ENCODE measurements at places on chromosomes 1 and 21.

- DNase-seq = no peak
Observed at GRCh38 chr1:96580920-96581319, 140.7 kb upstream of the PTBP2 start.

- DNase-seq = no peak
Observed at GRCh38 chr1:107590900-107591622, 373.9 kb downstream of the VAV3 start.

DNA sequence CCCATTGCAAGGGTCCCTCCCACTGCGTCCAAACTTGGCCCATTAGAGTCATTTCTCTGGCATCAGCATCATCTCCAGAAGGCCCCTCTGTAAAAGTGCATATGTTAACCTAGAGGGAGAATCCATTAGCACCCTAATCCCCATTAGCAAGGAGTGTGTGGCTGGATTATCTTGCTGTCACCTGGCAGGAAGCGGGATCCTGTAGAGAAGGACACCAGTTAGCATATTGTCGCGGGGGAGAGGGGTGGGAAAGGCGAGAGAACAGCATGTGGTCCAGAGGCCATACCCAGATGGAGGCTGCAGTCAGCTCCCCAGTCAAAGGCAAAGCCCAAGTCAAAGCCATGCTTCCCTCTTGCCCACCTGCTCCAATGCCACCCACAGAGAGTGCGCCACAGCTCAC lies 64.0 kb downstream of the OLIG1 start:
- no peak for DNase-seq

DNA sequence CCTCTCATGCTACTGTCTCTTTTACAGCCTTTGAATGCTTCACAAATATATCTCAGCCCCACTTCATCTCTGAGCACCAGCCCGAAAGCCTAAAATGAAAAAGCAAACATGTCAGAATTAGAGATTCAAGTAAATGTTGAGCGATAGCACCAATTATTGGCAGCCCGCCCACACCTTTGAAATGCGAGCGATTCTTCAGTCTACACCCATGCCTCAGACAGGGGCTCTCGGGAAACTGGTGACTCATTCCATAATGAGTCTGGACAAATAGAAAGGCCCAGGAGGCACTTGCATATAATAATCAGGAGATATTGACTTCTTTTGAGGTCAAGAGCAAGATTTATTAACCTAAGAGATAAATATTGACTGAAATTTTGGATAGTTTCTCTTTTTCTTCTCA lies 487.3 kb upstream of the PTBP2 start:
- DNase-seq = no peak

GRCh38 chr1:246734866-246735265 lies 10.7 kb downstream of the SCCPDH start:
- DNase-seq = no peak

GRCh38 chr1:242128951-242129502 lies 130.1 kb upstream of the MAP1LC3C start:
- no peak for DNase-seq

DNA sequence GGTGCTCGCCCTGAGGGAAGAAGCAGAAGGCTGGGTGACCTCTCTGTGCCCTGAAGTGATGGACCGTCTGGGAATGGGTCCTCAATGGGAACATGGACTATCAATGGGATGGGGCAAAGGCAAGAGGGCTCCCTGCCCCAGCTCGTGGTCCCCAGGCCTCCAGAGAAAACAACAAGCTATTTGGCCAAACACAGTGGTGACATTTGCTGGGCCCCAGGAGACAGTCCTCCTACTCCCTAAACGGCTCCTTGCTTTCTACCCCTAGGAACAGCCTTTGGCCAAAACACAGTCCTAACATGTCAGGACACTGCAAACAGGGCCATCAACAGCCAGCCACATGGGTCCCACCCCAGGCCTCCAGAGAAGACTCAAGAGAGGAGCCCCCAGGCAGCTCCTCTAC lies 102.8 kb downstream of the RAVER2 start:
- no peak for DNase-seq

DNA sequence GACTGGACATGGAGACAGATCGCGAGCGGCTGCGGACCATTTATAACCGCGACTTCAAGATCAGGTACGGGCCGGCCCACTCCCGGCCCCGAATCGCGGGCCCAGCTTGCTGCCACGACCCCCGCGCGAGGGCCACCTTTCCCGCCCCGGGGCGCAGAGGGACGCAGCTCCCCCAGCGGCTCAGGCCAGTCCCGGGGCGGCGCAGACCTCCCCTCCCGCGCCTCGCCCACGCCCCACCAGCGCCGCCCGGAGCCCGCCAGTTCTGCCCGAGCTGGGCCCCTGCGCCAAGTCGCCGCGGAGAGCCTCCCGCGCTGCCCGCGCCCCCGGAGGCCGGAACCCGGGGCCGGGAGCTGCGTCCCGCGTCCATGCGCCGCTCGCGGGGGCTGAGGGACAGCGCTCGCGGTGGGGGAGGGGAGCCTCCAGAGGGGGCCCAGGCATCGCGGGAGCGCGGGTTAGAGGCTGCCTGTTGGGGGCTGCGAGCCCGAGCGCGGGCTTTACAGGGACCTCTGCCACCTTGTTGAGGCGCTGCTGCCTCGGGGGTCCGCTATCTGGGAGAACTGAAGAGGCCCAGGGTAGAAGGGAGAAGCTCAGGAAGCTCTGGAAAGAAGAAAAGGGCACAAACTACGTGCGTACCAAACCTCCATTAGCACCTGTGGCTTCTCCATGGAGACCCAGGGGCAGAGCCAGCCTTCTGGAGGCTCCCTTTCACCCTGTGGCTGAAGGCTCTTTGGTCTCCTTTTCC lies 698 bp downstream of the MOV10 start:
- DNase-seq = peak; percentile 14

- DNase-seq = no peak
Observed at GRCh38 chr1:111045033-111045722, 81.5 kb upstream of the LRIF1 start.

- DNase-seq = no peak
Observed at GRCh38 chr1:27074175-27074780, 61.6 kb upstream of the TENT5B start.

GRCh38 chr1:14970115-14970798 lies 183.3 kb upstream of the TMEM51 start:
- no peak for DNase-seq

DNA sequence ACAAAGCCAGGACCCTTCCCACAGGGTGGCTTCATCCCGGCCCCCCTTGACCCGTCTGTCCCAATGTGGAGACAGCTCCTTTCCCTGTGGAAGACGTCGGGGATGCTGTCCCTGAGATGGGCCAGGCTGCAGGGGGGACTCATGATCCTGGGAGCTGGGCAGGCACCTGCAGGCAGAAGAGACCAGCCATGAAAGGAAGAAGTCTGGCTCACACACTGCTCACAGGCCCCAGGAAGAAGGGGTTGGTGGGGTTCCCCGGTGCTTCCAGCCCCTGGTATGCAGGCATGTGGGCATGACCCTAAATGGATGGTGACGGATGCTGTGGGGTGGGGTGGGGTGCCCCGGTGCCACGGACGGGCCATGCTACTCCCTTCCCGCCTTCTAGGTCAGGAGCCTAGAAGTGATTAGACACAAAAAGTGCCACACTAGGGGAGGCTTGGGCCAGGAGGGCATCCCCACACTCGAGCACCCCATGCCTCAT lies 8.3 kb downstream of the ACTRT2 start:
- no peak for DNase-seq

GRCh38 chr1:12275370-12275769 lies 45.5 kb downstream of the VPS13D start:
- DNase-seq = peak; percentile 35

DNA sequence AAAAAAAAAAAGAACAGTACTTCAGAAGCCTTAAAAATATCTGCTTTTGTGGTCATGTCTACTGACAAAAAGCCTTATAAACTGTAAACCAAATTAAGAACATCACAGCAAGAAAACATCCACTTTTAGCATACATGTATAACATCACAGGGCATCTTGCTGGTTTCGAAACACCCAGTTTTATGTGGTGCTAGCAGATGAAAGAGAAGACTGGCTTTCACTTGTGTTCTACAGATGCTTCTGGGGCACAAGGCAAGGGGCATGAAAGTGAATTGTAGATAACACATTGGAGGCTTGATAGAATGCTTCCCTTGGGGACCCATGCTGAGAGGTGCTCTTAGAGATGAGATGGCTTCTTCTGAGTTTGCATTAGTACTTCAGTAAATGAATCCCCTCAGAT lies 543.7 kb upstream of the PKN2 start:
- DNase-seq = no peak

DNA sequence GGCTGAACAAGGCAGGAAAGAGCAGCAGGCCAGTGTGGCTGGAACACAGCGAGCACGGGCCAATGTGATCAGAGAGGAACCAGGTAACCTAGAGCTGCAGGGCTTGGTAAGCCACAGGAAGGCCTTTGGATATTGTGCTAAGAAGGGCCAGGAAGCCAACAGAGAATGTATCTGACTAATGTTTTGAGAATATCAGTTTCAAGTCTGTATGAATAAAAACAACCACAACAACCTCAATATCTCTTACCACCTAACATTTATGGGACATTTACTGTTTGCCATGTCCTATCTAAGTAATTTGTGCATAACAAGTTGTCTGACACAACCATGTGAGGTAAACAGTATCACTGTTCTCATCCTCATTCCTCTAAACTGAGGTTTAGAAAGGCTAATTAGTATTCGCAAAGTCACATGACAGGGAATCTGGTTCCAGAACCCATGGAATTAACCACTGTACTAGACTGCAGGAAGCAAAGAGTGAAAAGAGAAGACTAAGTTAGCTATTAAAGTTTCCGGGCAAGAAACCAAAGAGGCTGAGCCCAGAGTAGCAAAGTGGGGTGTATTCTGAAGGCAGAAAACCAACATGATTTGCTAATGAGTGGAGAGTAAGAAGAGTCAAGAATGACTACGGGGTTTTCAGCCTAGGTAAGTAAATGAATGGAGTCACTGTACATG lies 38.9 kb downstream of the SPRTN start:
- DNase-seq = no peak

DNA sequence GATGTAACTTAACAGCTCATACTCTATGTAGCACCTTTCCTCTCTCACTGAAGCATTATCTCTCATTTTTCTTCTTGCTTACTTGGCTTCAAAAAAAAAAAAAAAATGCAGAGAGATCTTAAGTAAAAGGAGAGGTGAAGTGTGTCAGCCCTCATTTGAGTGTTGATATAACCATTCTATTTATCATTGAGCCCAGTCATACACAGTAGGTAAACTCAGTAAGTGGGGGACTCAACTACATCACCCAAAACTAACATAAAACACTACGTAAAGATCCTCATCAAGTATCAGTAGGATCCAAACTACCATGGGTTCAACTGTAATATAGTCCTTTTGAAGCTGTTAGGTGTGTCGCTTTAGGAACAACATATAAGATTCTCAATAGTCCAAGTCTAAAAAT lies 8.2 kb downstream of the PNRC2 start:
- no peak for DNase-seq

GRCh38 chr1:204705888-204706837 lies 20.6 kb upstream of the LRRN2 start:
- no peak for DNase-seq

GRCh38 chr21:29718081-29718815 lies 221.5 kb downstream of the GRIK1 start:
- DNase-seq = no peak

DNA sequence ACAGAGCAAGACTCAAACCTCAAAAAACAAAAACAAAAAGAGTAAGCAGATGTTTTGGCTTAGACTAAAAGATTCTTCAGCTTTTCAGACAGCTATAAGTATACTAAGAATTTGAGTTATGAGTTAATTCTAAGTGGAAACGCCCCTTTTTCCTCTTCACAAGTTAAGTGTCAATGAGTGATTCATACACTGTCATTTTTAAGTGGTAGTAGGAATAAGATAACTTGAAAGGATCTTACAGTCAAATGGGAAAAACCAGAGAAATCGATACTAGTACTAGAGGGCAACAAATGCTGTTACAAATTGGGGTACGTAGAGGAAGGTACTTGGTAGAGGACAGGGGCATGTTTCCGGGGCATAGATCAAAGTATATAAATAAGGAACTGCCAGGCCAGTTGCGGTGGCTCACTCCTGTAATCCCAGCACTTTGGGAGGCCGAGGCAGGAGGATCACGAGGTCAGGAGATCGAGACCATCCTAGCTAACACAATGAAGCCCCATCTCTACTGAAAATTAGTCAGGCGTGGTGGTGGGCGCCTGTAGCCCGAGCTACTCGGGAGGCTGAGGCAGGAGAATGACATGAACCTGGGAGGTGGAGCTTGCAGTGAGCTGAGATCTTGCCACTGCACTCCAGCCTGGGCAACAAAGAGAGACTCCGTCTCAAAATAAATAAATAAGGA lies 7.4 kb downstream of the H3-3A start:
- no peak for DNase-seq

DNA sequence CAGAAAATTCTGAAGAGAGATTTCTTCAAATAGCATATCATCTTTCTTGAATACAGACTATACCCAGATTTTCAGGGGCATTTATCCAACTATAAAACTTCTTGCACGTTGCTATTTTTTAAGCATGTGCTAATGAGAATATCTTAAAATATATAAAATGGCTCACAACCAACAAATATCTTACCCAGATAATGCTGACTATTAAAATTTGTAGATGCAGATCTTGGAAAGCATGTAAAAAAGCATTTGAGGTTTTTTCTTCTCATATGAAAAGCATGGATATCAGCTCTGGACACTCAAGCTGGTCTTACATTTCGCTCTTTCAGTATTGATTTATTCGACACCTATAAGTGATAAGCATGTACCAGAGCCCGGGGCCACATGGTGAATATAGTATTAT lies 1187.7 kb upstream of the ADGRL4 start:
- DNase-seq = no peak

DNA sequence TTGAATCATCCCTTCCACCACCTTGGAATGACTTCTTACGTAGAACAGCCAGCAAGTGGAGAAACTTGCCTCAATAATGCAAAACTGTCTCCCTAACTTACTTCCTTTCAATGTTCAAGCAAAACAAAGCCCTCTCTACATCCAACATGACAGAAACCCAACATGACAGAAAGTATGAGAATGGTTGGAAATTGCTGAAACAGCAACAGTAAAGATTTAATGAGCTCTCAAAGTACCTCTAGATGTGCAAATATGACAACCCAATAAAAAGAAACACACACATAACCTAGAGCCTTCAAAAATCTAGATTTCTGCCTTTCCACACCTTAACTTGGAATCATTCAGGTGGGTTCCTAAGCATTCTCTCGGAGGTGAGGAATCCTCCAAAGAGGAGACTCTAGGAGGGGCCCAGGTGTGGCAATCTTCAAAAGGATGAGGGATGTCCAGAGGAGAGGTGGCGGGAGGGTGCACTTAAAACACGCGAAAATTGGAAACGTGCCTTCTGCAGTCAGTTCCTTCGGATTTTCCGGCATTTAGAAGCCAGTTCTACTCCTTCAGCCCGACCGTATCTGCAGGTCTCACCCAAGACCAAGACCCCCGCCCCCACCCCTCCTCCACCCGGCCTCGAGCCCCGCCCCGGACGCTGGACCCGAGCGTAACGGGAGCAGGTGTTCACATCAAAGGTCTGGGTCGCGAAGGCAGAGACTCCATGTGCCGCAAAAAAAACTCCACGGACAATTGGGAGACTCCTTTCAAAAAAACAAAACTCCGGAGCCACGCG lies 996 bp upstream of the MGST3 start:
- DNase-seq = no peak

Measured in activated T-cell treated with anti-CD3 and anti-CD28 coated beads for 1 hour (primary cell).